Kidney epithelial cell (primary cell): ENCODE measurements at places on chromosomes 4 and X. TPM values are rescaled to one million over a fixed set of nuclear protein-coding genes. Genes with fewer than 3 reads are reported as not detected.

Gene TENM3
- 11.2 and 21.8 TPM in 2 replicates for total RNA-seq

Gene SPIN2A
- total RNA-seq, result 0.07 TPM in 1 of 2 replicates, not detected in the other

DNA sequence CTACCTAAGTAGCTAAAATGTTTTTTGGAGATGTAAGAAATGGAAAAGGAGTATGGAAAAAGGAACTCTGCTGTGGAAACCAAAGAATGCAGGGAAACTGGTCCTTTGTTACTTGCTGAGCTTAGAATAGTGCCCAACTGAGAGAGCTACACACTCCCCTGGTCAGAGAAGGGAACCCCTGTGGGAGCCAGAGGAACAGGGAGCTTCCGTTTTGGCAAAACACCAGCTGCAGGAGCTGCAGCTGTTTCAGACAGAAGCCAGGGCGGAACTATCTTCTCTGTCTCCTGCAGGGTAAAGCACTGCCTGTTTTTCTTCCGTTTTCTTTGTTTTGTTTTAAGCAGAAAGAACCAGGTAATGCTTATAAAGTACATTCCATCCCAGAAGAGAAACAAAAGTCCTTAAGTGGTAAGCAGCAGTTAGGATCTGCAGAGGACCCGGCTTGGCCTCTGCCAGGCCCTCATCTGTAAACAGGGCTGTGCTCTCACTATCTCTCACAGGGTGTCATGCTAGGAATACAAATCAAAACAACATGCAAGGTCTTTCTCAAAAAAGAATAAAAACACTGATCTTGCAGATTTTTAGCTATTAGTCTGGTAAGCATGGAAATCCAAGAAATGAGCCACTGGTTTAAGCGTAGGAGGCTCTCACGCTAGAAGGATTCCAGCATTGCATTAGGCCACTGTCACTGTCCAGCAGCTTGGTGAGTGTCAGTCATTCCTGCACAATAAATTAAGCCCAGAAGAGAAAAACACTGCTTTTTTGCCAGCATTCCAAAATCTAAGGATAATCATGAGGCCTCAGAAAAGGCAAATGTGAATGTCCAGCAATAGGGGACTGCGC is 76.1 kb downstream of the CHST7 start:
- no peak for DNase-seq

GRCh38 chrX:54447461-54447860 is 7.3 kb downstream of the TSR2 start:
- DNase-seq, result no peak

Gene FGFR3
- 2.1 and 3.2 TPM in 2 replicates for total RNA-seq

- DNase-seq, result no peak
Measured at GRCh38 chr4:47143261-47143660, 111.9 kb downstream of the GABRB1 start.

DNA sequence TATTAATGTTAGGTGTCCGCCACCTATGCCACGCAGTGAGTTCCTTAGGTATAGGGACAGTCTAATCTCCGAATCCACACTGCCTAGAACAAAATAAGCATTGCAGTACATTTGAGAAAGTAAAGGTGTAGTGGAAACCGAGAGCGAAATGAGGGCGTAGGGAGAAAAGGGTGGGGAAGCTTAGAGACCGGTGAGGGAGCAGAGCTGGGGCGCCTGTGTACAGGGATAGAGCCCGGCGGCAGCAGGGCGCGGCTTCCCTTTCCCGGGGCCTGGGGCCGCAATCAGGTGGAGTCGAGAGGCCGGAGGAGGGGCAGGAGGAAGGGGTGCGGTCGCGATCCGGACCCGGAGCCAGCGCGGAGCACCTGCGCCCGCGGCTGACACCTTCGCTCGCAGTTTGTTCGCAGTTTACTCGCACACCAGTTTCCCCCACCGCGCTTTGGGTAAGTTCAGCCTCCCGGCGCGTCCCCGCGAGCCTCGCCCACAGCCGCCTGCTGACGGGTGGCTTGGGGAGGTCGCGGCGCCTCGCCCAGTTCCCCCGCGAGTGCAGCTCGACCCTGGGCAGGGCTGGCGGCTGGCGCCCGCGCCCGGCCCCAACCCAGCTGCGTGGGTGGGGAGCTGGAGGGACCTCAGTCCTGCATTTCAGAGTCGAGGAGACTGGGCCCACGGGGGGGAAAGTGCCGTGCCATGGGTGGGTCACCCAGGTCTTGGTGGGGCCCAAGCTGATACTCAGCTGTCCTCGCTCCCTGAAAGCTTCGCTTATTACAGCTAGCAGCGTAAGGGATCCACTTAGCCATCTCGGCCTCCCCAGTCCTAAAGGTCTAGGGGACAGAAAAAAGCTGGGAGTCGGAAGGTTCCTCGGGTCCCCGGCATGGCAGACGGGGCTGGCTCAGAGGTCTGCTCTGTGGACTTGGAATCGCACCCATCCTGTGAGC is at the start of gene ANXA3:
TSS of gene ANXA3 (plus strand) at position 351 of the 932 bp plus-strand sequence. CDS start 2,704 bp downstream, outside the sequence.
- no peak for DNase-seq

DNA sequence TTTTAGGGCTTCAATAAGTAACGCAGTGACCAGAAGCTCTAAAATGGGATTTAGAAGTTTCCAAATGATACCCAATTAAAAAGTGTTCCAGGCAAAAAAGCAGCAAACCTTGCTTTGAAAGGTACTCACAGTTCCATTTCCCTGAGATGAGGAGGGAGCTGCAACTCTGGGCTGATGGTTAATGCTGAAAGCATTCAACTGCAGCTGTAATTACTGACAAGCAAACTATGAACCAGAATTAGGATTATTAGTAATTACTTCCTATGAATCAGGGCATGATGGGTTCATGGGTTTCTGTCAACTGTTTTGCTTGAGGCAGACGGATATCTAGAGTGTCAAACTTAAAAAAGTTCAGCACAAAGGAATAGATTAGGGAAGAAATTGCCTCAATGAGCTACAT is 357.4 kb downstream of the STIM2 start:
- no peak for DNase-seq

DNA sequence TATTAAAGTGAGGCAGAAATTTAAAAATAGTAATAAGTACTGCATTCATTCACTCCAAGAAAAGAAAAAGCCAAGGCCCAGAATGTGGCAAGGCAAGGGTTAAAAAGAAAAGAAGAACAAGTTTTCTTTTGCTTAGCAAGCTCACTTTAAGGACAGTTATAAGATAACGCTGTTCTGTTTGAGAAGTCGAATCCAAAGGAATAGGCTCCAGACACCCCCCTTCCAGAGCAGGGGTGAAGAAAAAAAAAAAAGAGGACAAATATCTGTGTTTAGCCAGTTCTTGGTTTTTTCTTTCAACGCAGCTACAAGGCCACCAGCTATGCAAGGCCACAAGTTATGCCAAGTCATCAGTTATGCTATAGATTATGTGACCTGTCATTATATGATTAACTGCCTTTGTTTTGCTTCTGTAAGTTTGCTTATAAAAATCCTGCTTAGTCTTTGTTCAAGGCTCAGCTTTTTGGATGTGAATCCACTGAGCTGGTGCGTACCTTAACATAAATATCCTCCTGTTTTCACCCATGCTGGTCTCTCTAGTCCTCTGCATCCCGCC is 1.4 kb downstream of the GRK4 start:
- DNase-seq, result no peak

DNA sequence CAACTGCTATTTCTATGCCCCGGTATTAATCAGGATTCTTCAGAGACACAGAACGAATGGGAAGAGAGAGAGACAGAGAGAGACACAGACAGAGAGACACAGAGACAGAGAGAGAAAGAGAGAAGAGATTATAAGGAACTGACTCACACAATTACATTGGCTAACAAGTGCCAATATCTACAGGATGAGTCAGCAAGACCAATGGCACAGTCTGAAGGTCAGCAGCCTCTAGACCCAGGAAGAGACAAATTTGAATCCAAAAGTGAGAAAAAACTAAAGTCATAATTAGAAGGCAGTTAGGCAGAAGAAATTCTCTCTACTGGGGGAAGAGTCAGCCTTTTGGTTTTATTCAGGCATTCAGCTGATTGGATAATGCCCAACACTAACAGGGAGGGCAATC is 187.3 kb downstream of the MAB21L2 start:
- peak; percentile 48 for DNase-seq

DNA sequence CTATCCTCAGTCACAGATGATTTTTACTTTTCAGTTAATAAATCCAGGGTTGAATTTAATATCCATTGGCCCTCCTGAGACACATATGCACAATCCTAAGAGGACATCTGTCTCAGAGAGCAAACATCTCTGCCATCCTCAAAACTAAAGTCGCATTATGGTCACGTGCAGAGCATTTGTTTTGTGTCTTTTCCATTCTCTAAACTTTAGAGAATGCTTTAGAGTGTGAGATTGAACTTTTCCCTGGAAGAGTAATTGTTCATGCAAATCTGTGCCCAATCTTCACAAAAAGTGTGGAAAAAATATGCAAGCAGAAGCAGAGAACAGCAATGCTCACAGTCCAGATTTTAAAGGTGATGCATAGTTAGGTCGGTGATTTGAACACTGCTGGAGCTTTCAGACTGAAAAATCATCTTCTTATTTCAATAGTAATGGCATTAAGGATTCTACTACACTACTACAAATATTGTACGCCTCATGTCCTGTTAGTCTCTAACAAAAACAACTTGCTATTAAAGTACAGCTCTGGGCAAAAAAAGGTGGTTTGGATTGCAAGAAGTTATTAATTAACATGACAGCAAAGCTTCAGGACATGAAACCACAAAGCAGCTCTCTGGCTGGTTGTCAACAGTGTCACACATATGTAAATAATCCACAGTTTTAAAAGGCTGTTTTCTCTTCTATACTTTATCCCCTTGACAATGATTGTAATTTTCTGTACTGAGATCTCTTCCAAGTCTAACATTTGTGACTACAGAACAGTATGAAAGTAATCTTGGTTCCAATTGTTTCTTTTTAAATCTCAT is 19.9 kb downstream of the DCHS2 start:
- no peak for DNase-seq

Gene TET2
- 10.4 and 12.4 TPM in 2 replicates for total RNA-seq

DNA sequence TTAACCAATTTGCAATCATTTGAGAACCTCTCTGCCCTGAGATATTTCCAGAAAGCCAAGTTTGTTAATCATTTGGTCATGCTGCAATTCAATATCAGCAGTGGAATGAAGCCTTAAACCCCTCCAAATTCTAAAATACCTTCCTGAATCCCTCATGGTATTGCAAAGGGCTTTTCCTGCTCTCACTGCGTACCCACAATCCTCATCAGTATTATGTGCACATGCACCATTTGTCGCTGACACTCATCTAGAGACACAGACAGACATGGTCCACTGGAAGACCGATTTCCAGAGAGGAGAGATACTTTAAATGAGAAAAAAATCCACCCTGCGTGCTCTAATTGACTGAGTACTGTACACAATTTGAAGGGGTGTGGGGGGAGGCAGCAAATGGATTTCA is 104.4 kb downstream of the GPC3 start:
- no peak for DNase-seq

Gene ZIC3
- total RNA-seq, result not detected in 2 replicates

DNA sequence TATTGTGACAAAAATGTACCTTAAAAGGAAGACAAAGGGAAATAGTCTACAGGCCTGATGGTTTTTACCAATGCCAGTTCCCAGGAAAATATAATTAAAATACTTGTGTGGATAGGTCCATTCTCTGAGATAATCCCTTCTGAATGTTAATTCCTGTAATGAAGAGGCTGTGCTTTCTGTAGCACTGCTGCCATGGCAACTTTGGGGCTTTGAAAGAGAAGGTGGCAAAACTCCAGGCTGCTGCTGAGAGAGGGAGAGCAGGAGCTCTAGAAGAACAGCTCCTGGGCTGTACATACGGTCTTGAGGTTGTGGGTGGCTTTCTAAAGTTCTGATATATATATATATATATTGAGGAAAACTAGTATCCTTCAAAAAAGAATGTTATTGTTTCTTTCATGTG is 125.4 kb downstream of the PDLIM5 start:
- no peak for DNase-seq

DNA sequence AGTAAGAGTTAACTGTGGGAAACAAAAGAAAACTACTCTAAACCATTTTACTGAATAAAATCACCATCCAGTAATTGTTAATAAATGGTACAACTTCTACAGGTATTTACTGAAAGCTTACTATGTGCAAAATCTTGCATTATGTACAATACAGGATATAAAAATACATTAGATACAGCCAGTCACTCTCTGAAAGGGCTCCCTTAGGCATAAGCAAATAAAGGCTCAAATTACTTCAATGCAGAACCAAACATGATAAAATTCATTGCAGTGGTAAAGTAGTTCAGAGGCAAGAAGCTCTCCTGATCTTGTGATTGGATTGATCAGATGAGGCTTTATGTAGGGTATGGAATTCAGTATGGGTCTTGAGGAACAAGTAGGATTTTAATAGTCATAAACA is 100.2 kb downstream of the KLHL13 start:
- no peak for DNase-seq

GRCh38 chrX:74509989-74510388 is 88.7 kb downstream of the SLC16A2 start:
- no peak for DNase-seq

Gene SHOX
- not detected in 2 replicates for total RNA-seq
